ENCODE measurements at places on chromosomes 11 and 22.
A peak's percentile ranks its signal among the peaks of the same experiment; 100 is the strongest.

- no peak for DNase-seq
These were observed 21.1 kb upstream of the ME3 start for GRCh38 chr11:86693518-86693917.

- no peak for DNase-seq
These were observed 122.2 kb downstream of the ABTB2 start for GRCh38 chr11:34235591-34236071.

DNA sequence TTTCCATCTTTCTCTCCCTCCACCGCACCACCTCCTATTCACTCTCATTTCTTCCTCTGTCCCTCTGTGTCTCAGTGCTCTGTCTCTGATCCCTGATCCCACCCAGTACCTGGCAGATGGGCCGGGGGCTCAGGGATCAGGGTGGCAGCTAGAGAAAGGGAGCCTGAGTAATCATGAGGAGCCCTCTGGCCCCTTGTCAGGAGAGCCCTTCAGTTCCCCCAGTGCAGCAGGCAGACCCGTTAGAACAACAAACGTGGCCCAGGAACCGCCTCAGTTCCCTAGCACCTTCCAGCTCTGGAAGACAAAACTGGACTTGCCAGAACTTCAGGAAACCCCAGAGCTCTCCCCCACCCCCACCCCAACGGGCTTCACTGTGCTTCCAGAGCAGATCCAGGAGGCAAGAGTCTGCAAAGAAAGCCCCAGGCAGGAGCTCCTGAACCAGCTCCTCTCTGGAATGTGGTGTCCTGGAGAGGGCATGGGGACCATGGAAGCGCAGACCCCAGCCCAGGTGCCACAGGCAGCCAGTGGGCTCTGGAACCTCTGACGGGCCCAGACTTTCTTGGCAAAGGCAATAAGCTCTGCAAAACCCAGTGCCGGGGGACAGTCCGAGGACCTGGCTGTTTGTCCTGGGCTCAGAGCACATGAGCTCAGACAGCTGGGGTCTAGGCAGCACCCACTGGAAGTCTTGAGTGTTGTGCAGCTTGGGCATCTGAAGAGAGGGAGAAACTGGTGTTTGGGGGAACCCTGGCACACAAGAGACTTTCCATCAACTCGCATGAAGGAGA, 43.2 kb downstream of the LMO1 start:
- DNase-seq: no peak

GRCh38 chr11:86579406-86579731, 93.0 kb downstream of the ME3 start:
- DNase-seq: no peak

DNA sequence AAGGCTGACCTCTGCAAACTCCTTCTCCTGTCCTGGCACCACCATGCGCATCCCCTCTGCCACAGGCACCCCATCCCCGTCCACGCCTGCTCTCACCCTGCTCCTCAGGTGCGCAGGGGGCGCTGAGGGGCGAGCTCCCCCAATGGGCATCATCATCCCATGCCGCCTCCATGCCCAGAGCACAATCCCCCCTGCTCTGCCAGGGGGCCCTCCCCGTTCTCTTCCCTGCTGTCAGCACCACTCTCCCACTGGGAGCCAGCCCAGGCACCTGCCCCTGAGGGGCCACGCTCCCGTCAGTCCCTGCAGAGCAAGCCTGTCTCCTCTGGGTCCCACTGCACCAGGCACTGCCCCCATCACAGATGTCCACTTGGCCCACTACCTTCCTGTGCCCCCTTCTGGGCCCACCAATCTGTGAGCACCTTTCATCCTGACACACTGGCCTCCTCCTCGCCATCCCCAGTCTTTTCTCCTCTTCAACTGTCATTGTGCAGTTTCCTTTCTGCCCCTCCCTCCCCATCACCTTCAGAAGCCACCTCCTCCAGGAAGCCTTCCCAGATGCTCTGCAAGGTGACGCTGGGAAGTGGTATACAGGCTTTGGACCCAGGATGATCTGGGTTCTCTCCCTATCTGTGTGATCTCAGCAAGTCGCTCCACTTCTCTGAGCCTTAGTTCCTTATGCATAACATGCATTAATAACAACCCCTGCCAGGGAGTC, 62.6 kb downstream of the CYTH4 start:
- no peak for DNase-seq

DNA sequence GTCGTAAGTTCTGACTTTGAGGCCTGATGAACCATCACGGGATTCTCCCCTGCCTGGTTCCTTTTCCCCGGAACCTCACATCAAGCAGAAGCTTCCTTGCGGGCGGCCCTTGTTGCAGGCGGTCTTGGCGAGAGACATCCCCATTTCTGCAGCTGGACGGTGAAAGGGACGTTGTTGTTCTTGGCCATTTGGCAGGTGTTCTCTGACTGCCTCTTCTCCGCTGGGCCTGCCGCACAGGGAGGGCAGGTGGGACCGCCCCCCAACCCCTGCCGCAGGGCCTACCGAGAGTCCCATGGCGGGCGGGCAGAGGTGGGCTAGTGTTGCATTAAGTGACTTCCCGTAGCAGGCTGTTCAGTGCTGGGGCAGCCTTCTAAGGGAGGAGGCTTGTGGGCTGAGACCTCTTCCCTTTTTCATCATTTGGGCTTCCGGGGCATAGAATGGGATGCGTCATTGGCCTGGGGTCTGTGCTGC, 26.9 kb upstream of the GRAMD4 start:
- DNase-seq: no peak

DNA sequence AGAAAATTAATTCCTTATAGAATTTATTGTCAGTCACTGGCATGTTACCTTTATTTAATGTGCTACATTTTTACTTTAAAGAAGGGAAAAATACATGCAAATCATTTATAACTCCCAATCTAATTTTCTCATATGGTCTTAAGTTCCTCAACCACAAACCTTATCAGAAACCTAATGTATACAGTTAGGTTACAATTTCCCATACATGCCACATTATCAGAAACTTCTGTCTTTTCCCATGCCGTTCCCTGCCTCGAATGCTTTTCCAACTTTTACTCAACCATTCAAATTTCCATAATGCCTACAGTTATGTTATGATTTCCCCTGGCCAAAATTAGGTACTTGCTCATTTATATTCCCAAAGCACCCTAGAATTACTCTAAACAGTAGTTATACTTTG, 13.5 kb downstream of the RSF1 start:
- DNase-seq: no peak

DNA sequence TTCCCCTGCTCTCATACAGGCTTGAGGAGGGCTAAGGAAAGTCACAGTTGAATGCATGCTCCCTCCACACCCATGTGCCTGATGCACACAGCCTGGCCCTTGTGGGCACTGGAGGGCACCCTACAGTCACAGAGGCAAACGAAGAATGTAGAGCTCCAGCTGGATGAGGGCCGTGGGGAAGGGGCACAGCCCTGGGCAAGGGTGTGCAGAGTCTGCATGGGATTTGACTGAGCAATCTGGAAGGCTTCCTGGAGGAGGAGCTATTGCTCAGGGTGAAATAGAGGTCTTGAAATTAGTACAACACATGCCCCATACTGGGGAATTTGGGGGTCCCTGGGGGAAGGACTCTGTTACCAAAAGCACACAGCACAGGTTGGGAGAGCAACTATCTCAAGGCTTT, 64.0 kb downstream of the KCNQ1 start:
- no peak for DNase-seq

GRCh38 chr22:31282748-31283468, 9.4 kb downstream of the PIK3IP1 start:
- DNase-seq: no peak

- no peak for DNase-seq
These were observed 10.7 kb downstream of the ISX start for GRCh38 chr22:35076630-35077029.

DNA sequence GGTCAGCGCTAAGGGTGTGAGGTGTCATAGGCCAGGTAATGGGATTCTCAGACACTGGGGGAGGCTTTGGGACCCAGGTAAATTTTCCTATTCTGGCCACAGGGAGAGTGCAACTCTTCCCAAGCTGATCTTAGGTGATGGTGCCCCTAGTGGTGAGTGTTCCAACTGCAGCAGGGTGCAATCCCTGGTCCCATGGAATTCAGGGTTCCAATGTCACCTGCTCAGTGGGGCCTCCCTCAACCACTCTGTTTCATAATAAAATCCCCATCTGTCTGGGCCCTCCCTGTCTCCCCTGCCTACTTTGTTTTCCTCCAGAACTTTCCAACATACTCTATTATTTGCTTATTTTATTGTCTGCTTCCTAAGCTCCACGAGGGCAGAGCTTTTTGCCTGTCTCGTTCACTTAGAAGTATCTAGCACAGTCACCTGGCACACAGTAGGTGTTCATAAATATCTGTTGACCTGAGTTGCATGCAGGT, 2.9 kb upstream of the SGSM1 start:
- DNase-seq: peak; percentile 41

GRCh38 chr11:85918910-85919794, 64.0 kb downstream of the CCDC83 start:
- DNase-seq: no peak

GRCh38 chr11:13287036-13287435, 9.4 kb downstream of the BMAL1 start:
- no peak for DNase-seq

- no peak for DNase-seq
These were observed 3.2 kb downstream of the CENPM start for GRCh38 chr22:41943661-41944209.

DNA sequence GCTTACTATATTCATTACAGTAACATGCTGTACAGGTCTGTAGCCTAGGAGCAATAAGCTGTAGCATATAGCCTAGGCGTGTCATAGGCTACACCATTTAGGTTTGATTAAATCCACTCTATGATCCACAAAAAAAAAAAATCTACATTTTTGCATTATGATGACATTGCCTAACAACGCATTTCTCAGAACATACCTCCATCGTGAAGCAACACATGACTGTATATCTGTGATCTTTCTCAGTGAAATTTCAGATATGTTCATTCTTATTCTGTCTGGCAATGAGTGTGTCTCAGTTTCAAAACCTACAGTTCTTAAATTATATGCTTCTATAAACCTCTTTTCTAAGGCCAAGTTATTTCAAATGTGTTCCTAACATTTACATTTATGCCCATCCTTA, 140.3 kb downstream of the CADM1 start:
- DNase-seq: no peak

GRCh38 chr11:2380807-2381350, 3.8 kb downstream of the CD81 start:
- no peak for DNase-seq

DNA sequence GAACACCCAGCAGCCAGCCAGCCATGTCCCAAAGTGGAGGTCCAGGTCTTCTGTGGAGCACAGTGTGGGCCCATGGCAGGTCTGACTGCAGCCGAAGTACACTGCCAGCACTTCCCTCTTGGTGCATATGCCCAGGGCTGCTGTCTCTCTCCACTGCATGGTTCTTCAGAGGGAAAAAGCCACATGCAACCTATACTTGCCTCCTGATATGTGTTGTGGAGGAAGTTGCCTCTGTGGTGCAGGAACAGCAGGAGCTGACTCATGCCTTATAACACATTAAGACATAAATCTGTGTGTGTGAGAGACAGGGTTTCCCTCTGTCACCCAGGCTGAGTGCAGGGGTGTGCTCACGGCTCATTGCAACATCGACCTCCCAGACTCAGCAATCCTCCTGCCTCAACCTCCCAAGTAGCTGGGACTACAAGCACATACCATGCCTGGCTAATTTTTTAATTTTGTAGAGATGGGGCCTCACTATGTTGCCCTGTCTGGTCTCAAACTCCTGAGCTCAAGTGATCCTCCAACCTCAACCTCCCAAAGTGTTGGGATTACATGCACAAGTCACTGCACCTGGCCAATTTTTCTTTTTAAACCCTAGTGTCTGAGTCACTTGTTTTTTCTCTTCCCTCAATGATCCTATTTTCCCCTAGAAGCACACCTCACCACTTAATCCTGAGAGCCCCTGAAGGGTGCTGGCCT, 98.8 kb downstream of the MPPED2 start:
- no peak for DNase-seq

GRCh38 chr22:39658367-39658766, 87.8 kb downstream of the CACNA1I start:
- DNase-seq: no peak

DNA sequence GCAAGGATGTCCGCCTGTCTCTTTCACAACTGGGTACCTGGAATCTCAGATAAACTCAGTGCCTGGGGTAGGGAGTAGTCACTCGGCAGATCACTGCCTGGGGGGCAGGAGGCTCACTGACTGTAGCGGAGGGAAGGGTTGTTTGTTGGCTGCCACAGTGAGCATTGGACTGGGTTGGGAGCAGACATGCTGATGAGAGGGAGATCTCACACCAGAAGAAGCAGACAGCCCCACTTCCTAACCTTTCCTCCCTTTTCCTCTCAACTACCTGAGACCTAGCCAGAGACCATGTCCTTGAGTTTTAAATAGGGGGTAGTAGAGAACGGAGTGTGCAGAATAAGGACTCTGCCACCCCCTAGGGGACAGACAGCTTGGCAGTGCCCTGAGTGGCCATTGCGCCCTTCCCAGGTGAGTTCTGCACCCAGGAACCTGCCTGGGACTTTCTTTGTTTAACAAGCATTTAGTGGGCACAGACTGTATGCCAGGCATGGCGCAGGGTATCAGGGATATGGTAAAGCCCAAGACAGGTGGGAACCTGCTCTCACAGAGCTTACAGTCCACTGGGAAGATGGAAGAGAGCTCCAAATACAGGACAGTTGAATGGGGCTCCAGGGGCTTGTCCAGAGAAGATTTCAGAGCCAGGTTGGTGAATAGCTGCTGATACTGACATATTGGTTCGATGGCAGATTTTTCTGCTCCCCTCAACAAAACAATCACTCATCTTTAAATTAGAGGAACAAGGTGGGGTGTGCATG, 115.7 kb upstream of the NNMT start:
- DNase-seq: no peak

GRCh38 chr22:49372111-49372529, 455.6 kb downstream of the BRD1 start:
- no peak for DNase-seq

DNA sequence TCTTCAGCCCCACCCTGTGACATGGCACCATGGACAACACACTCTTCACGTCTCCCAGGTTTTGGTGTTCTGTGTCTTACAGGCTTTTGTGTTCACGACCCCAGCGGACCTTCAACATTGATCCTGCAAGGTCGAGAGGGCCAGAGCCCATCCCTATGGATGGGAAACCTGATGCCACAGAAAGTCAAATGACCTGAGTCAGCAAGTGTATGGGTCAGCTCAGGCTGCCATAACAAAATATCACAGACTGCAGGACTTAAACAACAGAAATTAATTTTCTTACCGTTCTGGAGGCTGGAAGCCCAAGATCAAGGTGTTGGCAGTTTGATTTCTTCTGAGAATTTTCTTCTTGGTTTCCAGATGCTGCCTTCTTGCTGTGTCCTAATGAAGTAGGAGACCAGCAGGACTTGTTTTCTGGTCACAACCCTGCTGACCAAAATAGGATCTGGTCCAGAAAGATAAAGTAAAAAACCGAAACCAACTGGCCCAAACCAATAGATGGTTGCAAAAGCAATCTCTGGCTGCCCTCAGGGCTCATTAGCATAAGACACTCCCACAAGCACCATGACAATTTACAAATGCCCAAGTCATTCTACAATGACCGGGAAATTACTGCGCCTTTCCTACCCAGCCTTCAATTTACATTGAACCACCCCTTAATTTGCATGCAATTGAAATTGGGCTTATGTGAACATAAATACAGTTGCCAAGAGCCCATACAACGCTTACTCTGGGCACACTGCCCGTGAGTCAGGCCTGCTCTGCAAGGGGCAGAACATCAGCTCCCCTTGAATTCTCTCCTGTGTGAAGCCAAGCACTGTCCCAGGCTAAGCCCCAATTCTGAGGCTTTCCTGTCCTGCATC, 113.9 kb downstream of the RPS6KA4 start:
- no peak for DNase-seq
